Thyroid gland (tissue), 4 donors: ENCODE measurements at places on chromosomes 7 and 10. TPM values are rescaled to one million over a fixed set of nuclear protein-coding genes. Genes with fewer than 3 reads are reported as not detected.

SUN3 gene
- total RNA-seq: not detected

TRIM24 gene
- total RNA-seq: 27.0 TPM

LRRC61 gene
- total RNA-seq: 38.1 TPM

SEMA4G gene
- 9.9 TPM for total RNA-seq

ACSM6 gene
- total RNA-seq: not detected

SH2D4B gene
- 1.1 TPM for total RNA-seq

PPA1 gene
- 209 TPM for total RNA-seq

GNG11 gene
- 10.7 TPM for total RNA-seq

UNCX gene
- total RNA-seq: not detected

UCN3 gene
- not detected for total RNA-seq

HABP2 gene
- total RNA-seq: not detected

ARHGEF5 gene
- total RNA-seq: 86.0 TPM

NEUROG3 gene
- total RNA-seq: not detected

C10orf105 gene
- not detected for total RNA-seq

SLC39A12 gene
- not detected for total RNA-seq

MKX gene
- 0.67 TPM for total RNA-seq

TRIM73 gene
- total RNA-seq: 1.5 TPM

PPP1R3C gene
- 2.1 TPM for total RNA-seq

CARD11 gene
- total RNA-seq: 1.3 TPM

NACAD gene
- 1.2 TPM for total RNA-seq

PAX4 gene
- total RNA-seq: not detected

SPDYE1 gene
- total RNA-seq: not detected

TAS2R4 gene
- total RNA-seq: 1.8 TPM

TAS2R38 gene
- total RNA-seq: not detected

ZC3HAV1L gene
- 44.5 TPM for total RNA-seq

ESYT2 gene
- total RNA-seq: 123 TPM

TCAF2 gene
- 2.4 TPM for total RNA-seq

HTR7 gene
- not detected for total RNA-seq

SORBS1 gene
- 65.8 TPM for total RNA-seq

FAM131B gene
- total RNA-seq: not detected

ZNHIT1 gene
- 71.5 TPM for total RNA-seq

IGF2BP3 gene
- total RNA-seq: 1.7 TPM

MBL2 gene
- total RNA-seq: not detected

ITIH2 gene
- total RNA-seq: not detected

AGFG2 gene
- total RNA-seq: 28.9 TPM

UCMA gene
- total RNA-seq: not detected

CYCS gene
- total RNA-seq: 37.5 TPM

MCMBP gene
- total RNA-seq: 44.3 TPM

PON1 gene
- total RNA-seq: not detected

TCF7L2 gene
- 67.1 TPM for total RNA-seq

PAPOLB gene
- 1.4 TPM for total RNA-seq

TRIM74 gene
- 1.0 TPM for total RNA-seq

BTBD16 gene
- total RNA-seq: 0.11 TPM

PCGF5 gene
- 55.1 TPM for total RNA-seq

LDB3 gene
- total RNA-seq: 2.2 TPM

ZNF467 gene
- total RNA-seq: 11.8 TPM

EPO gene
- total RNA-seq: not detected

ERVW-1 gene
- not detected for total RNA-seq

SEMA3C gene
- 24.0 TPM for total RNA-seq

VPS50 gene
- total RNA-seq: 34.8 TPM

PPP1R17 gene
- not detected for total RNA-seq

NME8 gene
- total RNA-seq: 2.6 TPM

SPDYE2 gene
- not detected for total RNA-seq

KLLN gene
- 0.42 TPM for total RNA-seq
